ENCODE measurements at places on chromosomes 11 and 22. TPM values are rescaled to one million over a fixed set of nuclear protein-coding genes. Genes with fewer than 3 reads are reported as not detected.

OR5A1 gene
- not detected for total RNA-seq

MAP6 gene
- 10.6 TPM for total RNA-seq

GGTLC3 gene
- total RNA-seq: not detected

CD3D gene
- total RNA-seq: not detected

KRTAP5-1 gene
- total RNA-seq: not detected

All from A172 (cell line).